ENCODE measurements at places on chromosomes 3 and 15.

DNA sequence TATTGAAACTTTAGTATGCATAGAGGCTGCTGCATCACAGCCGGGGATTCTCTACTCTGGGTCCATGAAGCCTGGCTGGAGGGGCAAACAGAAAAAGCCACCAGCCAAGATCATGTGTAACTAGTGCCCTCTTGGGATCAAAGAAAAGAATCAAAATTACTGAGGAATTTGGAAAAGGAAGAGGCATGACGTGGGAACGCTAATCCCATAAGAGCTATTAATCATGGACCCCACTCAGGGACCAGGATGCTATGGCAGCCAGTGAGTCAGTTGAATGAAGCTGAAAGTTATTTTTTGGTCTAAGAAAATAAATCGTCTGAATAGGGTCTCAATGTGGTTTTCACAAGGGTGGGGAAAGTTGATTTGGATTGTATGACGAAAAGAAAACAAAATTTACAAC, 1165.1 kb downstream of the ROBO2 start:
- no peak for DNase-seq

GRCh38 chr3:28912120-28912885, 368.6 kb upstream of the RBMS3 start:
- DNase-seq: no peak

DNA sequence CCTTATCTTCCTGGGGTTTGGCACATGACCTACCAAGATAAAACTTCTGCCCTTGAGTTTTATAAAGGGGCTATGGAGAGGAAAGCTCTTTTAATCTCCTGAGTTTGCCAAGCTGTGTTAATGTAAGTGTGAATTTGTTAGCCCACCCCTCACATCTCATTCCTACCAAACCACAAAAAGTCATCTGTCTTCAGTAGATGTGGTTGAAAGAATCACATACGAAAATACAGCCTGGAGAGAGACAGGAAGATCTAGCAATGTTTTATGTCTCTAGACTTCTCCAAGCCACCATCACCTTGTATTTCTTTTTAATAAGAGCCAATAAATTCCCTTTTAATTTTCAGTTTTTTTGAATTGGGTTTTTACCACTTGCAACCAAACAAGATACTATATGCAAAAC, 68.9 kb upstream of the ZNF280D start:
- no peak for DNase-seq

GRCh38 chr3:52983336-52983807, 62.5 kb downstream of the SFMBT1 start:
- DNase-seq: peak; percentile 79

DNA sequence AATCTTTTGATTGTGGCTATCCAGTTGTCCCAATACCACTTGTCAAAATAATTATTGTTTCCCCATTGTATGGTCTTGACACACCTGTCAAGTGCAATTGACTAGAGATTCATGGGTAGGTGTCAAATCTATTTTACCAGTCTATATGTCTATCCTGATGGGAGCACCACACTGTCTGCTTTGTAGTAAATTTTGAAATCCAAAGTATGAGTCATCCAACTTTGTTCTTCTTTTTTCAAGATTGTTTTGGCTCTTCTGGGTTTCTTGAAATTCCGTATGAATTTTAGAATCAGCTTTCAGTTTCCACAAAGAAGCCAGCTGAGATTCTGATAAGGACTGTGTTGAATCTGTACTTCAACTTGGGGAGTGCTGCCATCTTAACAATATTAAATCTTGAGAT, 71.9 kb downstream of the CSNK1G1 start:
- no peak for DNase-seq

GRCh38 chr15:80418892-80419537, 14.8 kb downstream of the ARNT2 start:
- no peak for DNase-seq

GRCh38 chr3:64149886-64150285, 75.4 kb downstream of the PRICKLE2 start:
- DNase-seq: no peak

DNA sequence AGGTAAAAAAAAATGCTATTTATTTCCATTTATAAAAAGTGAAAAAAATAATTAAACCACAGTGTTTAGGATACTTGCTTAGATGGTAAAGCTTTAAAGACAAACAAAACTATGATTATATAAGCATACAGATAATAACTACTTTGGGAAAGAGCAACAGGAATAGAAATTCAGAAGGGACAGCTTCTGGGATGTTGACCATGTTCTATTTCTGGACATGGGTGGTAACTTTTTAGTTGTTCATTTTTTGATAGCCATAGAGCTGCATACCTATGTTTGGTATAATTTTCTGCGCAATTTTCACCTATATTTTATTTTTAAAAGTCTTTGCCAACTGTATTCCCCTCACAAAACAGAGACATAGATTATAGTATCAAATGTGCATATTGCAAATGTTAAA, 572.0 kb upstream of the NR2F2 start:
- DNase-seq: no peak

GRCh38 chr3:13772885-13773745, 106.8 kb downstream of the WNT7A start:
- DNase-seq: no peak

- no peak for DNase-seq
Measured at GRCh38 chr15:73809728-73810501, 56.8 kb upstream of the INSYN1 start.

- DNase-seq: no peak
Measured at GRCh38 chr3:114709102-114709501, 415.3 kb downstream of the TIGIT start.

DNA sequence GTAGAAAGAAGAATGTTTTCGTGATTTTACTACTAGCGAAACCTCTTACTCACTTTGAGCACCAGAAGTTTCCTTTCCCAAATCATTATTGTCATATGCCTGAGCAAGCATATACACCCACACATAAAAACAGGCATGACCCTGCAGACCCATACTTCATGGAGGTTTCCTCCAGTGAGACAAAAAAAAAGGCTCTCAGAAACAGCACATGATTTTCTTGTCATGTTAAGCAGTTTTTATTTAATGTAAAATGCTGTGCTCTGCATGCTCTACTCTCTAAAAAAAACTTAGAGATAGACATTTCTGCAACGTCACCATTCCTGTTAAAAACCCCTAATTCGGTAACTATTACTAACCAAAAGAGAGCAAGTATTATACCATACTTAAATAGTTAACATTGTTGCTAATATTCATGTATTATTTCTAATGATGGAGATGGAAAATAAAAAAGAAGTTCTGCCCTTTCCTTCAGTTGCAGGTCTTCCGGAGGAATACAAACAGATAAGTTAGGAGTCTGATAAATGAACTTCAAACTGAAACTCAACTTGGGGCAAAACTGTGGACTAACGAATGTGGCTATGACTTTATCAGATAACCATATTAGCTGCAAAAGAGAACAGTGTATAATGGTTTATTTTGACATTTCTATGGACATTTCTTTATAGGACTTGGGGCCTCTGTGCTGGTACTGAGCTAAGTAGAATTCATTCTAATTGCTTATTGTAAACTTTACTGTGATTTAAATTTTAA, 15.9 kb downstream of the CD200R1 start:
- DNase-seq: no peak

GRCh38 chr3:22960105-22960984, 242.8 kb upstream of the UBE2E2 start:
- DNase-seq: peak; percentile 9

DNA sequence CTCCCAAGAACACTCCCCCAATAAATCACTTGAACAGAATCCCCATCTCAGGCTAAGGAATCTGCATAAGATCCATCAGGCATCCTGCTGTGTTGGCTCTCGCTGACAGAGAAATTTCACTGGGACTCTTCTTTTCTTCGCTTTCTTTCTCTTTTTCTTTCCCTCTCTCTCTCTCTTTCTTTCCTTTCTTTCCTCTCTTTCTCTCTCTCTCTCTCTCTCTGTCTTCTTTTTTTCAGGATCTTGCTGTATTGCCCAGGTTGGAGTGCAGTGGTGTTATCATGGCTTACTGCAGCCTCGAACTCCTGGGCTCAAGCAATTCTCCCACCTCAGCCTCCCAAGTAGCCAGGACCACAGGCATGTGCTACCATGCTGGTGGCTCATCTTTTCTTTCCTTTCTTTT, 4.5 kb upstream of the SLC28A1 start:
- DNase-seq: no peak

DNA sequence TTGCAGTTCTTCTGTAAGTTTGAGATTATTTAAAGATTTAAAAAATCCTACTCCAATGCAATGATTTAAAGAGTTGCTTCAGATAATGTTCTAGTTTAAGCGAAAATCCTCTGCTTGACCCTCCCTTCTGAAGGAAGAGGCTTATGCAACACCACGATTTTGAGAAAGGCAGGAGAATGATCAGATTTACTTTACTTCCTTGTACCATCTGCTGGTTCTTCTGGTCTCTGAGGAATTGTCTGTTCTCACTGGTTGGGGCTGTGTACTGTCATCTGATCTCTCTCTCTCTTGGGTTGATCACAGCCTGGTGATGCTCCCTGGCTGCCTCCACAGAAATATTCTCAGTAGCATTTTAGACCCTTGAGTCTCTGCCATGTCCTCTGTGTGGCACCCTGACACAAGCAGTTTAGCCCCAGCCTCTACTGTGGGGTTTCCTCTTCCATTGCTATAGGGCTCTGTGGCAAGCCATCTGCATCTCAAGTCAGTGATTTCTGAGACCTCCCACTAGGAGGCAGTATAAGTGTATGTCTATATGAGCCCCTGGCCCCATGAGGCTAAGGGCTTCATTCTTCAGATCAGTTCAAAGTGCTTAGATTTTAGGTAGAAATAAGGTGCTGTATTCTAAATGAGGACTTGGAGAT, 50.8 kb upstream of the PLAAT1 start:
- DNase-seq: no peak

DNA sequence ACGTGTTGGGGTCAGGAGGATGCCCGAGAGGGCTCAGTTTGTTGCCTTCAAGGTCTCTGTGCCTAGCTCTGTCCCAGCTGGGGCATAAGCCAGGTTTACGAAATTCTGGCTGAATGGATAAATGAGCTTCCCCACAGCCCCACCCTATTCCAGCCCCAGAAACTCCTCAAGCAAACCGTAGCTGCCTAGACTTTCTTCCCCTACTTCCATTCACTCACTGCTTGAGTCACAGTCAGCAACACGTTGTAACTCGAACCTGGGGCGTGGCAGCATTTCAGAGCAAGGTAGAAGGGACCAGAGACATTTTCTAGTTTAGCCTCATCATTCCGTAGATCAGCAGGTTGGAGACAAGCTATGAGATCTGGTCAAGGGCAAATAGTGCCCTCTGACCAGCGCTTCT, 24.2 kb downstream of the NMNAT3 start:
- no peak for DNase-seq

- no peak for DNase-seq
Measured at GRCh38 chr3:5092018-5092417, 30.1 kb upstream of the ARL8B start.

- DNase-seq: no peak
Measured at GRCh38 chr3:5198986-5199731, 11.7 kb downstream of the EDEM1 start.

GRCh38 chr15:95259965-95260364, 1028.6 kb downstream of the MCTP2 start:
- DNase-seq: no peak

GRCh38 chr3:30598668-30599545, 7.5 kb upstream of the TGFBR2 start:
- no peak for DNase-seq

- DNase-seq: no peak
Measured at GRCh38 chr3:146101538-146101937, 59.4 kb downstream of the PLOD2 start.

DNA sequence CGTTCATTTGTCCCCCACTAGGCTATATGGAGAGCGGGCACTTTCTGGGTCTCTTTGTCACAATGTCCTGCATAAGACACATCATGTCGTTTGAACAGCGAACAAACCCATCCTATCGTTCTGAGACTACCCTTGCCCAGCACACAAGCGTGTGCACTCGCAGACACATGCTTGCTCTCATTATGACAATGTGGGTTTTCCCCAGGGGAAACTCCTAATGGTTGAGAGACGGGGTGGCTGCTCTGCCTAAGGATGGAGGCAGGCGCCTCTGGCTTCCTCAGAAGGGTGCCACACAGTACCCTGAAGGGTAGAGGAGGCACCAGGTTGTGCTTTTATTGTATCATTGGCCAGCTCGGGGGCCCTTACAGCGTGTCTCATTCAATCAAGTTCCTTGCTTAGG, 51.0 kb upstream of the MYZAP start:
- DNase-seq: no peak

GRCh38 chr3:178189854-178190253, 346.4 kb upstream of the KCNMB2 start:
- no peak for DNase-seq

DNA sequence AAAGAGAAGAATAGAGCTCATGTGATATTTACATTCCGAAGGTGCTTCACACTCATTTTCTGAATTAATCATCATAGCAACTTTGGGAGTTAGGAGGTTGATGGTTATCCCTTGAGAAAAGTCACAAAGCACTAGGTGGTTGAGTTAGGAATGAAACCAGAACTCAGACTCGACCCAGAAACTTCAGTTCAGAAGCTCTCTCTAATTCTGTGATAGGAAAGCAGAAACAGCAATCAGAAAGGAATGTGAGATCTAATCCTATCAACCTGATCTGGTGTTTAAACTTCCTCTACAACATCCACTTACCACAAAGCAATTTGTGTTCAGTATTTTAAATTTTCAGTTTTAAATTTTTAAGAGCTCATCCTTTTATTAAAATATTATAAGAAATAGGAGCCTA, 211.2 kb downstream of the CNTN3 start:
- no peak for DNase-seq

DNA sequence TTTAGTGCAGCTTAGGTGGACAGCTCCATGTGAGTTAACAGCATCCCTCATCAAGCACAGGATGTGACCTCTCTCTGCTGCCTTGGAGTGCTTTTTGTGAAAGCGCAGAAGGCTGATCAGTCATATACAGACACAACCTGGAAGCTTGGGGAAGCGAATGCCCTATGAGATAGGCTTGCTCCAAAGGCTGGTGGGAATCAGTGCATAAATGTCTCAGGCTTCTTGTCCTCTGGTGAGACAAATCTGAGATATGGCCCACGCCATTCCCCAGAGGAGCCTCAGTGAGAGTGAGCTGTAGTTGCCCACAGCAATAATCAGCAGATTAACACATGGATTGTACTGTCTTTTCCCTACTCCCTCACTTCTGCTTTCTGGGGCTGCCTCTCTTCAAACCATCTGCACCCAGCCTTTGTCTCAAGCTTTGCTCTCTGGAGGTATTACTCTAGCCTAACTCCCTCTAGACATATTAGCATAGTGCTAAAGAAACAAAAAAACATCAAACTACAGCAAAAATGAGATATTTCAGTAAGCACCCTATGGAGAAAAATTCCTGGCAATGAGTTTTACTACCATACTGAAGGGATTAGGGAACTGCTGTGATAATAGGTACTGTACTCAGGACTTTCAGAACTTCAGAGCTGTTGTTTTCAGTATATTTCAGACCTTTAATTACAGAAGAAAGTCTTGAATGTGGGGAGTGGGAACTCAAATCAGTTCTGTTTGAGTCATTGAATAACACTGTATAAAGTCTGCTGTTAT, 113.7 kb downstream of the OXSM start:
- no peak for DNase-seq

- no peak for DNase-seq
Measured at GRCh38 chr3:42690191-42690590, 4.9 kb downstream of the KLHL40 start.

DNA sequence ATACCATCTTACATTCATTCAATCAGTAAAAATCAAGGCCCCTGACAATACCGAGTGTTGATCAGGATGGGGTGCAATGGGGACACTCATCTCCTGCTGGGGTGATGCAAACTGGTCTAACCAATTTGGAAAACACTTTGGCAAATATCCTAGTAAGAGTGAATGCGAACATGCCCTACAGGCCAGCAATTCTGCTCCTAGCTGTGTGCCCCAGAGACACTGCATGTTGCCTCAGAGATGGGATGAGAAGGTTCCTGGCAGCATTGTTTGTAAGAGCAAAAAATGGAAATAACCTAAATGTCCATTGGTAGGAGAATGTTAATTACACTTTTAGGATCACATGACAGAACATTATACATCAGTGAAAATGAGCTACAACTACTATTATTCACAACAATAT, 4.7 kb downstream of the LINGO1 start:
- DNase-seq: no peak

Data from bone marrow (tissue), 2 donors.